ENCODE measurements at places on chromosomes 2 and 18.

DNA sequence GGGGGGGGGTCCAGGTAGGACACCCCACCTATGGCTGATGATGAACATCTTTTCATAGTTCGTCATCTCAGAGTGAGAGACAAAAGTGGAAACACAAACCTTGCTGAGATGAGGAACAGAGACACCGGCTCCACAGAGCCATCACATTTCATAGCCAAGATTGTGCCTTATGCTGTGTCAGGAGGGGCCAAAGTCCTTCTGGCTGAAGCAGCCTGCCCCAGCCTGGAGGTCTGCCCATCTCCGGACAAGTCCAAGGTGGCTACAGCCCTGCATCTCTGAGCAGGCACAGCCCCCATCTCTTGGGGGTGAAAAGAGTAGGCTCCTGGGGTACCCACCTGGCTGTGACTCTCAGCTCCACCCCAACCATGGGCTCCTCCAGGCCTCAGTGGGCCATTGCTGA lies 70.3 kb downstream of the ZBTB7C start:
- DNase-seq, result no peak

GRCh38 chr2:12767541-12767940 lies 50.8 kb downstream of the TRIB2 start:
- no peak for DNase-seq

DNA sequence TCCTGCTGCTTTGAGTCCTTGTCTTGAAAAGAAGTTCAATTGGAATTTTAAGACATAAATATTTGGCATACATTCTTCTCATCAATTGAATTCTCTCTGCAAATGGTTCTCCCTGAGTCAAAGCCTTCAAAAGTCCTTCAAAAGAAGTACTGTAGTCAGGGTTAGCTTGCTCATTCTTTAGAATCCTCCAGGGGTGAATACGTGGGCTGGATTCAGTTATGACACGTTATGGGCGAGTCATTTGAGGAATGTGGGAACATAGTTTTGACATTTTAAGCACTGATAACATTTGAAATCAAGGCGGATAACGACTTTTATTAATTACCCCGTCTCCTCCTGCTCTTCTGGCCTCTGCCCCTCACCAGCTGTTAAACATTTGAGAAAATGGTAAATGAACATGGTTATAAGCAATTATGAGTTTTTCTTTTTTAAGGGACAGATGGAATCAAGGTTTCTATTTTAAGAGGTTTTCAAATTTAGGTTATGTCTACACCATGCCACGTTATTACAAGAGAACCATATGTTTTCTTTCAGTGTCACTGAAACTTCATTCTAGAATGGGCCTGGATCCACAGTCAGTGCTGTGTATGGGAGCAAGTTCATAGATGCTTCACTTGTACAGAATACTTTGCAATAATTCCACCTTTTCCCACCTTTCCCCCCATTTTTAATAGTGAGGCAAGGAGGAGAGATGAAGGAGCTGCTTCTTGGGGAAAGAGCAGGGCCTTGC lies 273.1 kb downstream of the TSN start:
- no peak for DNase-seq

- no peak for DNase-seq
Measured at GRCh38 chr2:231928481-231928880, 2.3 kb upstream of the NPPC start.

- peak; percentile 71 for DNase-seq
Measured at GRCh38 chr18:34493099-34493544, 217.0 kb upstream of the DTNA start.

GRCh38 chr18:3525870-3526420 lies 76.0 kb downstream of the TGIF1 start:
- DNase-seq, result peak; percentile 36

DNA sequence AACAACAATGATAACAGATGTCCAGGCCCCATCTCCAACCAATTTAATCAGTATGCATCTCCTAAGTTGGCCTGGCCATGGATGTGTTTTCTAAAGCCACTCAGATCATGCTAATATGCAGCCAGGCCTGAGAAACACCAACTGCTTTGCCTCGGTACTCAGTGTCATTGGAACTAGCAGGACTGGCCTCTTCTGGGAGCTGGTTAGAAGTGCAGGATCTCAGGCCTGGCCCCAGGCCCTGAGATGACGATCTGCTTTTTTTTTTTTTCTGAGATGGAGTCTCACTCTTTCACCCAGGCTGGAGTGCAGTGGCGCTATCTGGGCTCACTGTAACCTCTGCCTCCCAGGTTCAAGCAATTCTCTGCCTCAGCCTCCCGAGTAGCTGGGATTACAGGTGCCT lies 69.1 kb downstream of the IRS1 start:
- DNase-seq, result peak; percentile 30
